ENCODE measurements at places on chromosomes 13 and 19.

GRCh38 chr13:100506600-100507422, 81.8 kb downstream of the GGACT start:
- no peak for DNase-seq

GRCh38 chr19:35087393-35087792, 28.2 kb upstream of the FXYD3 start:
- no peak for DNase-seq

DNA sequence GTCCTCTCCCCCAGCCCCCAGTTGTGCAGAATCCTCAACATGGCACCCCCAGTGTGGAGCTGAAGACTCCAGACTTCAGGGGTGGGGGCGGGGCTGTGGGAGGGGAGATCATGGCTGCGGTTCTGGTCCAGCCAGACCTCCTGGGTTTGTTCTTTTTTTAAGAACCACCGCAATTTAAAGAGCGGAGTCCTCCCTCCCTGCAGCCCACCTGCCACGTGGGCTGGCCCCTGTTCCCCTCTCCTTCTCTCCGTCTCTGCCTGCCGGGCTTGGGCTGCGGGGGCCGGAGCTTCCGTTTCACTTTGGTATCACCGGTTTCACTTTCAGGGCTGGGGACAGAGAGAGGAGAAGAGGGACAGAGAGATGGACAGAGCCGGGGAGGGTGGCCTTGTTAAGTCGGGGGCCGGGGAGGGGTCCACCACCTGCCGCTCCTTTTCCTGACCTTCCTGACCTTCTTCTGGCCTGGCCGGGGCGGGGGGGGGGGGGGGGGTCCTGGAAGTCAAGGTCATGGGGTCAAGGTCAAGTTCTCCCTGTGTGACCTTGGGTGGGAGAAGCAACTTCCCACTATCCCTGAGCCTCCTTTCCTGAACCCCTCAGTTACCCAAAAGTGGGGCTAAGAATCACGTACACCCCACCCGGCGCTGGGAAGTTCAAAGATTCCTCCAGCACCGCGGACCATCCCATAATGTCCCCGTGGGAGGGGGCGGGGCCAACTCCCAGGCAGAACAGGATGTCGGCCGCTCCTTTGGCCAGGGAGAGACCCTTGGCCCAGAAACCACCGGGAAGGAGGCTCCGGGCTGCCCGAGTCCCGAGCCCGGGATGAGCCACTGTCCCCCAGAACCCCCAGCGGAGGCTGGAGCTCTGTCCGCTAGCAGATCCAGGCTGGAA, 11.3 kb upstream of the ZBTB7A start:
- peak; percentile 69 for DNase-seq

DNA sequence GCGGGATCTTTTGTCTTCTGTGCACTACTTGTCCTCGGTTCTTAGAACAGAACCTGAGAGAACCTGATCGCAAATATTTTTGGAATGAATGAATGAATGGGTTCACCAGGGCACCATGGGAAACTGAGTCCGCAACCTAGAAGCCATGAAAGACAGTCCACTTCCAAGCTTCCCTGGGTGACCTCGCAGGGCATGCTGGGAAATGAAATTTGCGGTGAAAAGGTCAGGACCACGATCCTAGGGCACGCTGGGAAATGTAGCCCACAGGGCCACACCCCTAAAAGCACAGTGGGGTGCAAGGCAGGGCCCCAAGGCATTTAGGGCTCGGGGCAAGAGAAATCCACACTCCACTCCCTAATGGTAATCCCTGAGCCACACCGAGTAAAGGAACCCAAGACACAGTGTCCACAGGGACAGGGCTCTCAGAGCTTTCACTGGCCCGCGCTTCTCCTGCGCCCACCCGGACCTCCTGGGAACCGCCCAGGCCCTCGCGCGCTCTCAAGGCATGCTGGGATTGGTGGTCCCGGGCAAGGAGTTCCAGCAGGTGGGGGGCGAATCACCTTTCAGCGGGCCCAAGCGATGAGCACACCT, 1.1 kb upstream of the PPP1R12C start:
- DNase-seq: peak; percentile 97

DNA sequence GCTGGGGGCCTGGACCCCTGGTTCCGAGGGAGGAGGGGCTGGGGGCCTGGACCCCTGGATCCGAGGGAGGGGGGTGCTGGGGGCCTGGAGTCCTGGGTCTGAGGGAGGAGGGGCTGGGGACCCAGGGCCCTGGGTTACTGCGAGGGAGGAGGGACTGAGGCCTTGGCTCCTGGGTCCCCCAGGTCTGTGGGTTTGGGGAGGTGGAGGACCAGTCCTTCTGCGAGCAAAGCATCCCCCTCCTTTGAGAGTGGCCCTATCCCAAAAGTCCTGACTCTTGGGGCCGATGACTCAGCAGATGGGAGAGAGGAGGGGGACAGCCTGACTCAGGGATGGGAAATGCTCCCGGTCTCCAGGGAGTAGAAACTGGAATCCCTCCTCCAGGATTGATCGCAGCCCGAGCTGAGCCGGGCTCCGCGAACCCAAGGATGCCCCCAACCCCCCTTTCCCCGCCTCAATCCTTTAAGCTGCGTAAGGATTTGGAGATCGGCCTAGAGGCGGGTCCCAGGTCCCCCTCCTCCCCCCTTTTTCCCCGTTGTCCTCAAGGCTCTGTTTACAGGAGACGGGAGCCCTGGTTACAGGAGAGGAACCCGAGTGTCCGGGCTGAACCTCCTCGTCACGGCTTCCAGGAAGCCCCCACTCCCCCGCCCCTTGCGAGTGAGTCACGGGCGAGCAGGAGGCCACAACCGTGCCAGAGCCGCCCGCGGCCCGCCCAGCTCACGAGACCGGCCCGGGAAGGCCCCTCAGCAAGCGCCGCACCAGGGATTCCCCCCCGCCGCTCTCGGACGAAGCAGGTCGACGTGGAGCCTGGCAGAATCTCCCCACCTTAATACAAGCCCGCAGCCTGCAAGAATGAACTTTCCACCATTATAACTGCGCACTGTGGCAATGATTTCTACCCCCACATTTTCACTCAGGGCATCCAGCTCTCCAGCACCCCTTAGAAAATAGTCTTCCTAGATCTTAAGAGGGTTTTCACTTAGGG, 3.0 kb upstream of the ZFP36 start:
- peak; percentile 92 for DNase-seq

All from GM23338 (cell line).